Putamen (tissue), 1 donor: ENCODE measurements at places on chromosomes 7 and 10.

DNA sequence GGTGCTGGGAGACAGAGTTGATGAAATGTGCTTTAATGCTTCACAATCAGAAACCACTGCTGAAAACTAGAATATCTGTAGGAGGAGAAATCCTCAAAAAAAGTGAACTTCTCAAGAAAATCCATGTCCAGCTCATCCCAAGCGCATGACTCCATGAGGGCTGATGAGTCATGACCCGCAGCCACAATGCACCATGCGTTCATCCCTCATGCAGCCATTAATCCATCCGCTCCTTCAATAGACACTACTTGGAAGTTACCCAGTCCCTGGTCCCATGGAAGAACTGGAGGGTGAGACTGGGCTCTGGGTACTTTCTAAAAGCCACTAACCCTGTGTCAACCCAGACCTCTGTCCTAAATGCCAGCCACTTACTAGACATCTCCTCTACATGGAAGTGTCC, 24.4 kb downstream of the TMEM273 start:
- no peak for DNase-seq

GRCh38 chr10:62052276-62052675, 150.8 kb downstream of the ARID5B start:
- DNase-seq, result no peak

DNA sequence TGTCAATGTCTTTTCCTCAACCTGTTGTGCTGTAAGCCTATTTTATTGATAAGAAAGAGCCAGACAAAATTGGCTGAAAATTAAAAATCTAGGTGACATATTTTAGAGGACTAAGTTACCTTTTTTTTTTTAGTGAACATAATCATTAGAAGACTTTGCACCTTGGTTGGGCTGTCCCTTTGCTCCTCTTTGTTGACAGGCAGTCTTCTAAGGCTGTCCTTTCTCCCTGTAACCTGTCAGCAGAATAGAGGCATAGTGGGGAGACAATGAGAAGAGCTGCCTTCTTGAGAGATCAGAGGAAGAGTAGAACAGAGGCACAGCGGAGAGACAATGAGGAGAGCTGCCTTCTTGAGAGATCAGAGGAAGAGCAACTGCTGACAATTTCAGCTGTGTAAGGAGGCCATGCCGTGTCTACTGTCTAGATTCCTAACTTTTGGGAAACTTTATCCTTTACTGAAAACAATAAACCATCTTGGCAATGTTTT, 238.3 kb upstream of the FZD1 start:
- no peak for DNase-seq

DNA sequence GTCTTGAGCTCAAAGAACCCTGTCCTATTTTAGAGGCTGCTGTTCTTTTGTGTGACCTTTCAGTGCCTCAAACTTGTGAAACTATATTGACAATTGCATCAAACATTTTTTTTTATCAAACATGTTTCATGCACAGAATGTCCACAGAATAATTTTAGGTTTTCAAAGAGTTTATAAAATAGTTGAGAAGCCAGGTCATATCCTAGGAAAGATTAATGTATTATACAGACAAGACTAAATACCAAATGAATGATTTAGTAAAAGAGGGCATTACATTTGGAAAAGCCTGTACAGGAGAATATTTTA, 67.0 kb downstream of the CDK6 start:
- DNase-seq, result no peak

GRCh38 chr10:131890276-131891195, 10.3 kb upstream of the PPP2R2D start:
- DNase-seq, result no peak

DNA sequence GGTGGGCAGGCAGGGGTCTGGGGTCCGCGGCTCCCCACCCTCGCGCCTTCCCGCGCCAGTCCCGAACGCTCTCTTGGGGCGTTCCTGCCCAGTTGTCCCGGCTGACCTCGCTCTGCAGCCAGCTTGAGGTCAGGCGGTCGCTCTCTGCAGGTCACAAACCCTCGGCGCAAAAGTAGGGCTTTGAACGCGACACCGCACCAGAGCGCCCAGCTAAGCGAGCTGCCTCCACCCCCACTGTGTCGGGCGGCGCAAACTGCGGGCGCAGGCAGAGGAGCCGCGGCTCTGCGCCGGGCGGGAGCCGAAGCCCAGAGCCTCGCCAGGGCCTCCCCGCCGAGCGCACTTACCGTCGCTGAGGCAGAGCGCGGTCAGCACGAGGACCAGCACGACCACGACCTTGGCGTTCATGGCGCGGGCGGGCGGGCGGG, 284 bp downstream of the CXCL12 start:
- DNase-seq, result no peak

- DNase-seq, result no peak
Observed at GRCh38 chr10:102626026-102626685, 18.1 kb upstream of the TRIM8 start.

GRCh38 chr7:33907625-33908024, 2.3 kb downstream of the BMPER start:
- DNase-seq, result no peak

DNA sequence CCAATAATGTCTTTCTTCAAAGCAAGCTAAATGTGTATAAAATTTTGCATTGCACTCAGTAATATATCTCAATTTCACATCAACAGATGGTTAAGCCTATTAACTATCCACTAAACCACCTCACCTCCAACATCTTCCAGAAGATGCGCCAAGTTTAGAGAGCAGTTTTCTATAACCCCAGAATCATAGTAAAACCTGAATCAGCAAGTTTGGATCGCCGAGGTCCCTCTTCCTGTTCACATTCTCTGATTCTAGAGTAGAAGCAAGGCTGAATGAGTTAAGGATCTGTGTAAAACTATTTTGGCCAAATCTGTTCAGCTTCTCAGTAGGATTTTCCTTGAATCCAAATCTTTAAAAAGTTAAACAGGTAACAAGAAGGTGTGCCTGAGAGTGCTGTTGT, 1.4 kb upstream of the FAM204A start:
- DNase-seq, result no peak

GRCh38 chr7:138449580-138449979, 10.5 kb upstream of the TRIM24 start:
- DNase-seq, result no peak

- no peak for DNase-seq
Observed at GRCh38 chr10:111515706-111516105, 438.9 kb downstream of the ADRA2A start.

DNA sequence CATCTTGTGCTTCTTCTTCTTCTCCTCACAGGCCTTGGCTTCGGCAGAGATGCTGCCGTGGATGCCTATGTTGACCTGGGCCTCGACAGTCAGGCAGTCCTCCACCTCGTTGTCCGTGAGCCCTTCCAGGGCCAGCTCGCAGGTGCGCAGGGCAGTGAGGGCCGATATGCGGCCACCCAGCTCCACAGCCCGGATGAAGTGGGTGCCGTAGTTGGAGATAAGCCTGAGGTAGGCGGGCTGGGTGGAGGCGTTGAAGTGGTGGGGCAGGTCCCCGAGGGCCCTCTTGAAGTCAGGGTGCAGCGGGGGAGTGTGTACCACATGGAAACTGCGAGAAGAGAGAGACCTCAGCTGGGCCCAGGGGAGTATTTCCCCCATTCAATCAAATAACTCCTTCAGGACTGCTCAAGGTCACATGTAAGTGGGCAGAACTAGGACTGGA, 3.7 kb downstream of the PRF1 start:
- DNase-seq, result no peak

DNA sequence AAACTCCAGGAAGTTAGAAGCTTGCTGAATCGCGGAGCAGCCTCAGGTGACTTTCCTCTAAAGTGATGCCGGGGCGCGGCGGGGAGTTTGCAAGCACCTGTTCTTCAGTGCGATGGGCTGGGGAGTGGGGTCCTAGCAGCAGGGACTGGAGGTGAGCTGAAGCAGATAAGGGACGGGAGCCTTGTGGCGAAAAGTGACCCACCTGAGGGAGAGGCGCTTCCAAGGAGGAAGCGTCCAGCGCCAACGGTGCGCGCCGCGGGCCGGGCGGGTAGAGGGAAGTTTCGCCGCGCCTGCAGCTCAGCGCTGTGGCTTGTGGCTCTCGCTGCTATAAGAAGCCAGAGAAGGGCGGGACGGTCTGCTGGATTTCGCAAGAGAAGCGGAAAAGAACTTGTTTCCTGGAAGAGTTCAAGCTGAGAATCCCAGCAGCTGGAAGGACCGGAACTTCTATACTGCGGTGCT, at the start of gene STEAP4:
Gene STEAP4 (minus strand): TSS at position 305 of the 459 bp plus-strand sequence. CDS start 22,625 bp downstream, outside the sequence.
- peak; percentile 9 for DNase-seq

- no peak for DNase-seq
Observed at GRCh38 chr7:44331682-44332081, 6.3 kb upstream of the CAMK2B start.

DNA sequence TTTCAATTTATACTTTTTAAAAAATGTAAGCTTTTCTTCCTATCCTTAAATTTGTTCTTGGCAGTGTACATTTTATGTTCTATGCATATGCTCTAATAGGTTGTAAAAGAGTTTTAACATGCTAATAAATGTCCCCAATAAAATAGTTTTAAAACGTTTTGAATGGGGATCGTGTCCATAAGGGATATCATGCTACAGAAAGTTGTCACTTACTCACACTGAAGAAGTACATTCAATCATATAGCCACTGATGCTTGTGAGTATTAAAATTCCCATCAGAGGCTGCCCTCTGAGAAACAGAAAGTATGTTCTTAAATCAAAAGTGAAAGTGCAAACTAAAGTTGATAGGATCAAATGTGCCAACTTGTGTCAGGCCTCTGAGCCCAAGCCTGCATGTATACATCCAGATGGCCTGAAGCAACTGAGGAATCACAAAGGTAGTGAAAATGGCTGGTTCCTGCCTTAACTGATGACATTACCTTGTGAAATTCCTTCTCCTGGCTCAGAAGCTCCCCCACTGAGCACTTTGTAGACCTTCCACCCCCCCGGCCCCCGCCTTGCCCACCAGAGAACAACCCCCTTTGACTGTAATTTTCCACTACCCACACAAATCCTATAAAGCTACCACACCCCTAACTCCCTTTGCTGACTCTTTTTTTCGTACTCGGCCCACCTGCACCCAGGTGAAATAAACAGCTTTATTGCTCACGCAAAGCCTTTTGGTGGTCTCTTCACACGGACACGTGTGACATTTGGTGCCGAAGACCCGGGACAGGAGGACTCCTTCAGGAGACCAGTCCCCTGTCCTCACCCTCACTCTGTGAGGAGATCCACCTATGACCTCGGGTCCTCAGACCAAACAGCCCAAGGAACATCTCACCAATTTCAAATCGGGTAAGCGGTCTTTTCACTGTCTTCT, 877 bp upstream of the NOD1 start:
- no peak for DNase-seq

GRCh38 chr10:120741396-120741795, 109.8 kb upstream of the WDR11 start:
- DNase-seq, result no peak

- no peak for DNase-seq
Observed at GRCh38 chr7:158781974-158782664, 47.2 kb downstream of the ESYT2 start.

DNA sequence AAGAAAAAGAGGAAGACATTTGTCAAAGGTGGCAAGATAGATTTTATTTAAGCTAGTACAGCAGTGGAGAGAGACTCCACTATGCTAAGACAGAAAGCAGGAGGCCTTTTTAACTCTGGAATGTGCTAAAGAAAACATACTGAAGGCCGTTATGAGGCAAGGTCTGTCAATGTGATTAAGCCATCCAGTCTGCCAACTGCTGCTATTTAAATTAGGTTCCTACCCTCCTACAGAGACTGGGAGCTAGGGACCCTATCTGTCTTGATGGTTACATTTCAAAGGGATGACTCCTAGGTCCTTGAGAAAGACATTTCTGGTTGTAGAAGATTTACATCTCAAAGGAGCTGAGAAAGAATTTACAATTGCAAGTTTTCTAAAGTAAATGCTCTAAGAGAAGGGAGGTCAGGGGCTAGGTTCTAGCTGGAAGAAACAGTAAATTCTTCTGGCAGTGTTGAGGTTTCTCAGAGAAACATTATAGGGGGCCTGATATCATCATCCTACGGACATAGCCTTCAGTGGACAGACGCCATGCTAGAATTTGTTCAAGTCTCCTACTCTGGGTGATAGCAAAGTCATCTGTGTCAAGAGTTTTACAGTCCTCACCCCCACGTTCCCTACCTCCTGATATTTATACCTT, 211.6 kb downstream of the PHF14 start:
- no peak for DNase-seq

- DNase-seq, result no peak
Observed at GRCh38 chr7:41567031-41567730, 135.7 kb downstream of the INHBA start.

- no peak for DNase-seq
Observed at GRCh38 chr10:75999001-75999400, 567.6 kb downstream of the LRMDA start.

DNA sequence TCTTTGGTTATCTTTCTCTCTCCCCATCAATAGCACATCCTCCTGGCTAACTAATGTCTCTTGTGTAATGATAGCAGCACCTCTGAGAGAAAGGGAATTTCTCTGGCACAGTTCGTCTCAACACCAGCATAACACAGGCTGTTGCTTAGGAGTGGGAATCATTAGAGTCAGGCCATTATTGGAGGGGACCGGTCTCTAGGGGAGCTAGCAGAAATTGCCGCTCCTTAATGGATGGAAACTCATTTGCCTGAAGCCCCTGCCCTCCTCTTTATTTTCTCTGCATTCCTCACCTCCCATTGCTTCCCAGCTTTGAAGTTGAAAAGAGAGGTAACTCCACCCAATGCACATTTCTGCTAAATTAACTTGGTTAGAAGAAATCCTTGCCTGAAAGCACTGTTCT, 11.9 kb downstream of the LRRC4 start:
- DNase-seq, result no peak
